Stimulated activated CD8-positive, alpha-beta memory T cell treated with anti-CD3 and anti-CD28 coated beads, Interleukin-15, amount 100 ng/mL, for 24 hours (primary cell): ENCODE measurements at places on chromosomes 2 and 18.

DNA sequence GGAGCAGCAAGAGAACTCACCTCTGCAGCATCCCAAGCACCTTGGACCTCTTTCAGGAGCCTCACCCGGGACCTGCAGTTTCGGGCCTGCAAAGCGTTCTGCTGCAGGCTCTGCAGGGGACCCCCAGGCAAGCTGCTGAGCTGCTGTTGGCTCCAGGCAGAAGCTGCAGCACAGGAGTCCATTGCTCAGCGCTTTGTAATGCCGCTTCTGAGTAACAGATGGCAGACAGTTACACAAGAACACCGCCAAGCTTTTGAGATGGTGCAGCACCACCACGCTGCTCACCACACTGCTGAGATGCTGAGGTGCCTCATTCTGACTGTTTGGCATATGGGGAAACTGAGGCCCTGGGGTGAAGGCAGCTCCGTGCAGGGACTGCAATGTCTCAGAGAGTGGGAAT lies 1.9 kb upstream of the GALNT14 start:
- DNase-seq, result no peak

- no peak for DNase-seq
These were observed 29.6 kb downstream of the SH3BP4 start for GRCh38 chr2:234981197-234982095.

DNA sequence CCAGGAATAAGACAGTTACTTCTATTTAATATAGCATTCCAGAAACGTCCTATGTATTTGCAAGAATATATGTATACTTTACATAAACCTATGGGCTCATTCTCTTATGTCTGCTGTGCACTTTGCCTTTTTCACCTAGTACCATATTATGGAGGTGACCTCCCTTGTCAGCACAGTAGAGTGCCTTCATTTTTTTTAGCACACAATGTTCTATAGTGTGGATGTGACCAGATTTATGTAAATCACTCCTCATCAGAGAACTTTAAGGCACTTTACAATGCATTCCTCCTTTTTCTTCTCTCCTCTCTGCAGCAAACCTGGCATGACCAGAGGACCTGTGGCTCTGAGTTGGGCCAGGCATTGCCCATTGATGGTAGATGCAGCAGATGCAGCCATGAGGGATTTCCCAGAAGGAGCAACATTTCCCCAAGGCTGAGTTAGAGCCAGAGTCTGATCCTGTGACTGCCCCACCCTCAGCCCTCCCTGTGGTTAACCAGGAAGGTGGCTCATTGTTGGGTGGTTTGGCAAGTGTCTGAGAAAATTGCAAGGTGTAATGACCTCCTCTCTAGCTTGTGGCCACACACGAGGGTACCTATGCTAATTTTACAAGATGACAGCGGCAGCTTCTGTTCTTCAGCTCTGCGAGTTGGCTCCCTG lies 76.5 kb upstream of the DLX2 start:
- DNase-seq, result no peak

GRCh38 chr2:41903474-41904135 lies 144.2 kb upstream of the PKDCC start:
- DNase-seq, result no peak

GRCh38 chr2:192471982-192472381 lies 277.2 kb upstream of the TMEFF2 start:
- DNase-seq, result no peak

DNA sequence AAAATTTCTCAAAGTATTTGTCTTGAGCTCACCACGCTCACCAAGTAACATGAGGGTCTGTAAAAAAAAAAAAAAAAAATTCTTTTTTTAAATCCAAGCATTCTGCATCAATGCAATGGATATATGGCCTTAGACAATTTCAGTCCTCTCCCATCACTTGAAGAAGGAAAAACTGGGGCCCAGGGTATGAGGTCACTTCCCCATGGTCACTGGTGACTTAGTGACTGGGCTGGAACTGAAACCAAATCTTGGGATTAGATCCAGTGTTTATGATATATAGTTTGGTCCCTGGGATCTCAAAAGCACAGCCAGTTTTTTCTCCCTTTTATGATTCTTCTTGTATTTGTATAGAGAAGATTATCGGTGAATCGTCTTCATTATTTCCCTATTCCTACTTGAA lies 477.9 kb upstream of the TNP1 start:
- DNase-seq, result no peak

GRCh38 chr2:75792146-75792545 lies 81.4 kb upstream of the GCFC2 start:
- DNase-seq, result no peak

DNA sequence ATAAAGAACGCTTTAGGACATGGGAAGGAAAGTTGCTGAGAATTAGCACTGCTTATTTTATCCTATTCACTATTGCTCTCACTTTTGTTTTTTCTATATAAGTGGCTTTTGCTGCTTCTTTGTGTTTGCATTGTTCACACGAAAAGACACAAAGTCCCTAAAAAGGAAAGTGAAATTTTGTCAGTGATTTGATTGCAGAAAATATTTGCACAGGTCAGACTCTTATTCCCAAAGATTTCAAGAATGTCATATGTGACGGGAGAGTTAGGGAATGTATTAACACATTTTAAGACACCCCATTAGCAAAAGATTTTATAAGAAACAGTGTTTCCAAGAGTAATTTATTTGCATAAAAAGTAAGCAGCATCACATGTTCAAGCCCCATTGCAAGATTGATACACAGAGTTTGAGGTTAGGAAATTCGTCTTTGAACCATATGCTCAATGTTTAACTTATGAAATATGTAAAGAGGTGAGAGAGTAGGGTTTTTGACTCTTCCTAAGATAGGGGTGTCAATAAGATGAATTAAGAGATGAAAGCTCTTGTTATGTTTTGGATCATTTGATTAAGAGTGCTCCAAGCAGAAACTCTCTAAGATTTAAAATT lies 57.0 kb downstream of the CCDC102B start:
- DNase-seq, result no peak

DNA sequence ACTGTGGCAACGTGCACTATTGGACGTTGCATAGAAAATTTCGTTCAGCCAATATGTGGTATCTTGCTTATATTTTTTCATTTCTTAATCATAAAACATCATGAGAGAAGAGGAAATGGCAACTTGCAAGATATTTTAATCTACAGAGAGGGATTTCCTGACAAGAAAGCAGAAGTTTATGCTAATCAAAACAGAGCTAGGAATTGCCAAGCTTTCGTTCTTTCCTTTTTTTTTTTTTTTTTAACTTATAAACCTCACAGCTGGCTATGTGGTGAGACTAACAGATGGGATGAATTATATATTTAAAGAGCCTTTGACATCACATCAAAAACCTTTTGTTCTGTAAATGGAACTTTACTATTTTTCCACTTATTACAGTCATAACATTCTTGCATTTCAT lies 1136.9 kb upstream of the TMEFF2 start:
- no peak for DNase-seq

GRCh38 chr18:10142496-10143160 lies 228.8 kb downstream of the VAPA start:
- no peak for DNase-seq

DNA sequence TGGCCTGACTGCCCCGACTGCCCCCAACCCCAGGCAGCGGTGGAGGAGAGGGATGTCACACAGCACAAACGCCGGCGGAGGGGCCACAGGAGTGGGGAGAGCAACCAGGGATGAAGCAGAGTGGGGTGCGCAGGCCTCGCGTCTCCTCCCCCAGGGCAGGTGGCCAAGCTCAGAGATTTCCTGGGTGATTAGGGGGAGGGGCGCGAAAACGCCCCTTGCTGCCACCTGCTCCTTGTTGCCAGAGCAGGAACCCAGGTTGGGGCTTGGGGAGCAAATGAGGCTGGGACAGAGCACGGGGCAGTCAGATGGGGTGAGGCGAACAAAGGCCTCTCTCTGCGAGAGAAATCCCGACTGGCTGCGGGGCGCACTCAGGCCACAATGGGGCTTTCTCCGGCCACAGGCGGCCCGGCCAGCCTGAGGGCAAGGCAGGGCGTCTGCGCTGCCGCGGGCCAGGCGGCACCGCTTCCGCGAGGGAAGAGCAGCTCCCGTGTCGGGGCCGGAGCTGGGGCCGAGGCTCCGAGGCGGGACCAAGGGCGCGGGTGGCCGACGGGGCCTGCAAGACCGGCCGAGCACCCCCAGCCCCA lies 11.5 kb downstream of the TEX44 start:
- no peak for DNase-seq

DNA sequence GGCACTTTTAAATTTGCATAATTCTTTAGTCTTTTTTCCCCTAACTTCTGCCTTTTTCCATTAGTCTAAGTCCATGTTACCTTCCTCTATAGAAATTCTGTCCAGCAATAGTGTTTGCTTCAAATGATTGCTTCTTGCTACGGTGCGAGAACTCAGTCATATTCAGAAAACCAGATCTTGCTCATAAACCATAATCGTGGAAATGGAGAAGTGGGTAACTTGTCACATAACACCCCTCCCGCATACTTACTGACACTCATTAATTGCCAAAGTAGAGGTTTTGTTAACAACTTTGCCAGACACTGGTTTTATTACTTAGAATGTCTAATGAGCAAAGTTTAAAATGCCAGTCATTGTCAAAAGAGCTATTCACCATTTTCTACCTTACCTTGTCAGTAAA lies 94.3 kb upstream of the TWSG1 start:
- no peak for DNase-seq

GRCh38 chr2:25270061-25270460 lies 71.7 kb downstream of the DNMT3A start:
- DNase-seq, result no peak

- no peak for DNase-seq
These were observed 222.6 kb downstream of the NCKAP5 start for GRCh38 chr2:133345638-133346037.

DNA sequence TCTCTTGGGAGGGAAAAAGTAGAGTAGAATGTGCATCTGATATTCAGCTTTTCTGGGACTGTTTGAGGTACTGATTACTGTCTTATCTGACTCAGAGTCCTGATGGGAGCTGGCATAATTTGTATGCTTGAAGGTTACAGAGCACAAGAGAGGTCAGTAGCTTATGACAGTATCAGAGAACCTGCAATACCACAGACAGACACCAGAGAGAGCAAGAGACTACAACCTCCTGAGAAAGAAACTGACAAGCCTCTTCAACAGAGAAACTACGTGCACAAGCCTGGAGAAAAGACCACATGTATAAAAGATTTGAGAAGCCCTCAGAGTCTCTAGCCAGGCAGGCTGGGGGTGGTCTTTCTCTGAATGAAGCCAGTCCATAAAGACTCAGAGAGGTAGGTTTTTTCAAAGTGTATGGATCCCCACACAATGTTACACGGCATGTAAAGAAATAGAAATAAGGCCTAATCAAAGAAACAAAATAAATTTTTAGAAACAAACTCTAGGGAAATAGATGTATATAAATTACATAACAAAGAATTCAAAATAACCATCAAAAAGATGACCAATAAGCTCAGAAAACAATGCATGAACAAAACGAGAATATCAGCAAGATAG lies 568.3 kb downstream of the LRRTM4 start:
- DNase-seq, result no peak

DNA sequence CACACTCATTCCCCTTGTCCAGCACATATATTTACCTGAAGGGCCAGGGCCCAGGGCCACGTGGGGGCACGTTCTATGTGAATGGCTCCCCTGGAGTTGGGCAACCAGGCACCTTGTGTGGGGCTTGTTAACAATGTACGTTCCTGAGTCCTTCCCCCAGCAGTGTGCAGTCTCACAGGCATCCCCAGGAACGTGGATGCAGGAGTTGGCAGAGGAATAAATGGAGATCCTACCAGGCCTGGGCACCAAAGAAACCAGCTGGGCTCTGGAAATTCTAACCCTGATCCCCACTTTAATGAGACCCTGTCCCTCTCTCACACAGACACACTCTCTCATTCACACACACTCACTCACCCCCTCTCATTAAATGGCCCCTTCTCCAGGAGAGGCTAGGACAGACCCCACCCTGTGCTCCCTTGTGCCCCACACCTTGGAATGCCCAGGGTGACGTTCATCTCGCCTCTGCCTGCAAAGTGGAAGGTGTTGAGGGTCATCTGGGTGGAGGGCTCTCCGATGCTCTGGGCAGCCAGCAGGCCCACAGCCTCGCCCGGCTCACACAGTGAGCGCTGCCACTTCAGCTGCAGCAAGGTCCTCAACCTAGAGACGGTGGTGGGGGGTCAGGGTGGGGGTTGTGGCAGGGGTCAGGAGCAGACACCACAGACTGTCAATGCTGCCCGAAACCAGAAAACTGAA lies 65.6 kb downstream of the POLR1A start:
- DNase-seq, result no peak

DNA sequence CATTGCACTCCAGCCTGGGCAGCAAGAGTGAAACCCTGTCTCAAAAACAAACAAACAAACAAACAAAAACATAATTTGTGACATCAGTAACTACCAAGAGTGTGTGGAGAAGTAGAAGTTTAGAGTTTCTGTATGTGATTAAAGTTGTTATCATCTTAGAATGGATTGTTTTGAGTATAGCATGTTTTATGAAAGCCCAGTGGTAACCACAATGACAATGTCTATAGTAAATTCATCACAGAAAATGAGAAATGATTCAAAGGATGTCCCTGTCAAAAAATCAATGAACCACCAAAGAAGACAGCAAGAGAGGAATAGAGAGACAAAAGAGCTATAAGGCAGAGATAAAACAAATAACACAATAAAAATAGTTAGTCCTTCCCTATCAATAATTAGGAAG lies 1299.2 kb downstream of the CNTNAP5 start:
- no peak for DNase-seq
